ENCODE measurements at places on chromosomes 12 and 14. TPM values are rescaled to one million over a fixed set of nuclear protein-coding genes. Genes with fewer than 3 reads are reported as not detected.

Gene ACOT4
- total RNA-seq: 2.3 TPM

Gene RPL36AL
- total RNA-seq: 232 TPM

Gene FOXG1
- not detected for total RNA-seq

DNA sequence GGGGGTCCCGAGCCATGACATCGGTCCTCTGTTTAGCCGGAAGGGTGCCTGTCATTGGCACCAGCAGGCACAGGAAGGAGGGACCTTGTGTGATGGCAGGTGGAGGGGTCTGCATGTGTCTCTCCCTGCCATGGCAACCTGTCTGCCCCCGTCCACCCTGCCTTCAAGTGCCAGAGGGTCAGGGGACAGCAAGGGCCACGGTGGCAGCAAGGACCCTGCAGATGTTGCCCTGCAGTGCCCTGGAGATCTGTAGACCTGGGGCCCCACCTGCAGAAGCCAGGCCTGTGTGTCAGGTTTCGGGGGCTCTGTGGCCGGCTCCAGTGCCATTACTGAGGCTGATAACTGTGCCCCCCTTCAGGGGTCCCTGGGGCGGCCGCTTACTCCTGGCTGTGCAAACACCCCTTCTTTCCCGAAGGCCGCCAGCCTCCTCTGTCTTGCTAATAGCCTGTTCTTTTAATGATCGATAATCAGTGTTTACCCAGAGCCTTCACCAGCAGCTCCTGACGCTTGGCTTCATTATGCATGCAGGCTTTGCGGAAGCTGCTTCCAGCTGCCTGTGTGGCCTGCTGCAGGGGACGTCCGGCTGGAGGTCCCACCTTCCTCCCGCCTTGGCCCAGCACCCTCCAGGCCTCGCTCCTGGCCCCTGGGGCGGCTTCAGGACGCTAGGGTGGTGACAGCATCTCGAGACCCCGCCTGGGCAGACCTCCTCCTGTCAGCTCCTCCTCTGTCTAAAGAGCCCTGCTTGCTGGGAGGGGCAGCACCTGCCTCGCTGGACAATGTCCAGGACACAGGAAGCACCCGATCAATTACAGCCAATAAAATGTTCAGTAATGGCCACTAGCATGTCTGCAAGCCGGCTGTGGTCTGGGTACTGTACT lies 153.0 kb downstream of the KIF26A start:
- peak; percentile 50 for DNase-seq

DNA sequence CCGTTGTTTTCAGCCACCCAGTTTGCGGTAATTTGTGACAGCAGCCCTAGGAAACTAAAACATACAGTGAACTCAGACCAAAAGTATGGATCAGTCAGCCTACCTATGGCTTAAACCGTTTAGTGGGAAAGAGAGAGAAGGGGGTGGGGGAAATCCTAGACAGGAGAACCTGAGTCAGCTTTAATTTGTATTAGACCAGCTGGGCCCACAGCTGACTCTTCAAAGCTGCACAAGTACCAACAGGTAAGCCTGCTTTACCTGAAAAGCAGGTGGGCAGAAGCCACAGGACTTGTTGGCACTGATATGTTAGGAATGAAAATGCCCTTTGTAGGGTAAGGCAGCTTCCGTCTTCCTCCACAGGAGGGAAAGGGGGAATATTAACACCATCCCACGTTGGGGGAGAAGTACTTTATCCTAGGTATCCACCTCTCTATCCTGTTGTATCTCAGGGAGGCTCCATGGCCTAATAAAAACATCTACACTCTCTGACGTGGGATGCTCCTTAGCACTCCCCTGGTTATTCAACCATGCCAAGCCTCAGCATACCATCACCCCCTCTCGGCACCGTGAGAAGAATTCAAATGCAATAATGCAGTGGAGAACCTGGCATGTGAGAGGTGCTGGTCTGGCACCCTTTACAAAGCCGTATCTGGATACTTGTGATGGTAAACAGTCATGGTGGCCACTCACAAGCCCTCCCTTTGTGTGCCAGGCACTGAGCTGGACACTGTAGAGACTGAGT lies 70.3 kb downstream of the STON2 start:
- DNase-seq: no peak

DNA sequence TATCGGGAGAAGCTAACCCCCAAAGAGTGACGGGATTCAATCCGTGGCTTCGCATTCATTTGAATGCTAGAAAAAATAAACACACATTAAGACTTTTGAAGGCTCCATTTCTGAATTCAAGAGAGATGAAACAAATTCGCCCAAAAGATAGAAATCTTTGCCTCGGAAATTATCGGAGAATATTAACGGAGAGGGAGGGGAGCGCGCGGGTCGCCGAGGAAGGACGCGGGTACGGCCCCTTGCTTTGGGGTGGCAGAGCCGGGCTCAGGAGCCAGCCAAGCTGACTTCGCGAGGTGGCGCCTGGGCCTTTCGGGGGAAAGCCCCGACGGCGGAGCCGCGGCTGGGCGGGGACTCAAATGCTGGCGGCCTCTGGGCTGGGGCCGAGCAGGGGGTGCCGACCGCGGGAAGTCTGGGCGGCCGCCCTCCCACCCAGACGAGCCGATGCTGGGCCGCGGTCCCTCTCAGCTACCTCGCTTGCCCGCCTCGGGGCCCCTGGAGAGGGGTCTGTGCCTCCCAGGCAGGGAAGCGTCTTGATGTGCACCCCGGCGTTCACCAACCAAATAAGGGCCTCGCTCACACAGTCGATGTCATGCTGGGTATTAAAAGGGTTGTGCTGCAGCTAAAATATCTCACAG lies 14.7 kb downstream of the NKX2-1 start:
- DNase-seq: no peak

DNA sequence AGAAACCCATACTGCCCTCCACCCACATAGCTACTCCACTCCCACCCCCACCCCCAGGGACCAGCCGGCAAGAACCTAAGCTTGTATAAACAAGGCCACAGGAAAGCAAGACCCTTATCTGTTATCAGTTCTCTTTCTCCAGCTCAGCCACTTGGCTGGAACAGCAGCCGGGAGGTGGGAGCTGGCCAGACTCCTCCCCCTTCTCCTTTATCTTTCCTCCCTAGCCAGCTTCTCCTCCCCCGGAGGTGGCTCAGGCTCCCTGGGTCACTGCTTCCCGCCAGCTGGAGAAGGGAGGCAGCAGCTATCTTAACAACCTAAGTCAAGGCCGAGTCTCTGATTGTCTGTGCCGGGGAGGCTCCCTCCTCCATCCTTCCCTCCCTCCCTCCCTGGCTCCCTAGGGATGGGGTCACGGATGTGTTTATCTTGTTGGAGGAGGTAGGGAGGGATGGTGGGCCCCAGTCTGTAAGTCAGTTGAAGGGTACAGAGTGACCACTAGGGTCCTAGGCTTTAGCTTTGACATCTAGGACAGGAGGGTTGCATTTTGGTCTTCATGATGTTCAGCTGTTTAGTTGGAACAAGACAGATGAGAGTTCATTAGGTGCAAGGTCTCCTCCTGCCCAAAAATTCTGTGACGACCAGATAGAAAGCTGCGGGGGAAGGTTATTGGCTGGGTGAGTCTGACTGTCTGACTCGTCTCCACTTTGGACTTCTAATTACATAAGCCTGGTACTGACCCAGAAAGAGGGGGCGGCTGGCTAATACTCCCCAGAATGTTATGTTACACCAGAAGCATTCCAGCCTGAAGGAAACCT lies 29.7 kb downstream of the ZFP36L1 start:
- peak; percentile 68 for DNase-seq

GRCh38 chr14:63725786-63726460 lies 1.9 kb downstream of the SGPP1 start:
- no peak for DNase-seq
